ENCODE measurements at places on chromosomes 11 and 22.

DNA sequence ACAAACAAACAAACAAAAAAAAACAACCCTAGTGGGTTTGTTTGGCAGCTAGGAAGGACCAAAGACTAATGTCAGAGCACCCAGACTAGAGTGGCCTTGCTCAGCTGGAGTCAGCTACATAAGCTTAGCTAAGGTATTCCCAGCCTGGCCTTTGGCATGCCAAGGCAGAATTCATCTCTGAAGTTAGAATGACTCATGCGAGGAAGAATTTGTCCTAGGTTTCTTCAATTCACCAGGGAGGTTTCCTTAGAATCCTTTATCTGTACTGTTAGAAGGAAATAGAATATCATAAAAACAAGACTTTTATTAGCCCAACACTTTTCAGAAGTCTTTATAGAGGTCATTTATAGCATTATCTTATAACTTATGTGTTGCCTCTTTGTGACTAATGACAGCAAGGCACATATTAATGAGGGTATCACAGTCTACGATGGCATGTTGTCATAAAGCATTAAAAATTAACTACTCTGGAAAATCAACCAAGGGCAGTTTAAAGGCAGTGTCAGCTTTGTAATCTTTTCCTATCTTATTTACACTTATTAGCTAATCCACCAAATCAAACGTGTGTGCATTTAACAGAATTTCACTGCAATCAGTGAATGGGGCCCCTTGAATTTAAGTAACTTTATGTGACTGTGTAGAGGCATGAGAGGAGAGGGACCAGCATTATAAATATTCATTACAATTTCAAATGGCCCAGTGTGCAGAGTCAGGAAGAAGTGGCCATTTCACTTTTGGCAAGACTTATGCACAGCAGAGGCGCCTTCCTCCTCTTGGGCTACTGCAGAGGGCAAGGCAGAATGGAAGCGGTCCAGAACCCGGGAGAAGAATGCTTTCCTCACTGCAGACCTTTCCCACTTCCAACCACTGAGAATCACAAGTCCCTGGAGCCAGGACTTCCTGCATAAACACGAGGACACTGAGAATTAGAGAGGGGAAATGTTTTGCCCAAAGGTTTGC, 36.3 kb downstream of the SLC5A1 start:
- DNase-seq: no peak

GRCh38 chr11:24949406-24949805, 452.6 kb downstream of the LUZP2 start:
- no peak for DNase-seq

GRCh38 chr11:22768281-22768680, 61.3 kb downstream of the SVIP start:
- no peak for DNase-seq

- no peak for DNase-seq
Measured at GRCh38 chr11:17651681-17652080, 67.7 kb upstream of the MYOD1 start.

DNA sequence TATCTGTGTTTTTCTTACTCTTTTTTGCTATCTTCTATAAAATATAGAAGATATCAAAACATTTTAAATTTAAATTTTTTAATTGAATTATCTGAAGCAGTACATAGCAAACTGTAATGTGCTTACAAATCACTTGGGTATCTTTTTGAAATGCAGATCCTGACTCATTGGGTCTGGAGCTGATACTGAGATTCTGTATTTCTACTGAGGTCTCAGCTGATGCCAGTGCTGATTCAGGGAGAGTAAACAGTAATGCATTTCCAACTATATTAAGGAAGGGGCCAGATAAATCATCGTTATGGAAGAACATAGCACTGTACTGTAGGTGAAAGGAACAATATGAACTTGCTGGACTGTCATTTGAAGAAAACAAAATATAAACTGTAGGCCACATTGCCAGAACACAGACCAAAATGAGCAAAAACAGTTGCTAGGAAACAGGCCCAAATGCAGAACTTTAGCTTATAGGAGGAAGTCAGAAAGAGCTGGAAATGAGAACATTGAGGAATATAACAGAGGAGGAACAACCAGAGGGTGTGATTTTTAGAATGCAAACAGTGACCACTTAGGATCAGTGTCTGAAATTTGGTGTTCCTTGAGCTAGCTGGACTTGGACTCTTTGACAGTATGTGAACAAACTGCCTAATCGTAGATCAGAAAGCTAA, 3.3 kb downstream of the ARL14EP start:
- DNase-seq: no peak

DNA sequence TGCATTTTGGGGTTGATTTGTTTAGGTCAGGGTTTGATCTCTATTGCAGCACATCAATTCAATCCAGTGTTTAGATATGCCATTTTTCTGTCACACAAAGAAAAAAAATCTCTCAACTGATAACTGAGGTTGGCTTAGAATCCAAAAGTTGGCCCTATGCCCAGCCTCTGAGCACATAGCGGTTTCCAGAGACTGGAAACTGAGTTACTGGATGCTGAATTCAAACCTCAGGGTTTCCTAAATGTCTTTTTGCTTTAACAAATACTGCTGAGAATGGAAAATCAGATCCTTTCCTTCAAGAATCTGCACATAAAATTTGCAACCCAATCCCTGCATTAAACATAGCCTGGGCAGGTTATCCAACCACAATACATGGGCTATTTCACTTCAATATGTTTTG, 4.0 kb downstream of the P4HA3 start:
- DNase-seq: no peak

All from NCI-H1436 treated with DMSO at 0.1 percent for 48 hours (cell line).